ENCODE measurements at places on chromosomes 4 and X. TPM values are rescaled to one million over a fixed set of nuclear protein-coding genes. Genes with fewer than 3 reads are reported as not detected.

MXRA5 gene
- not detected for total RNA-seq

REPS2 gene
- total RNA-seq, result not detected

ELOVL6 gene
- total RNA-seq, result 14.5 TPM

ADGRL3 gene
- total RNA-seq, result not detected

ZNF630 gene
- total RNA-seq, result 0.33 TPM

DNA sequence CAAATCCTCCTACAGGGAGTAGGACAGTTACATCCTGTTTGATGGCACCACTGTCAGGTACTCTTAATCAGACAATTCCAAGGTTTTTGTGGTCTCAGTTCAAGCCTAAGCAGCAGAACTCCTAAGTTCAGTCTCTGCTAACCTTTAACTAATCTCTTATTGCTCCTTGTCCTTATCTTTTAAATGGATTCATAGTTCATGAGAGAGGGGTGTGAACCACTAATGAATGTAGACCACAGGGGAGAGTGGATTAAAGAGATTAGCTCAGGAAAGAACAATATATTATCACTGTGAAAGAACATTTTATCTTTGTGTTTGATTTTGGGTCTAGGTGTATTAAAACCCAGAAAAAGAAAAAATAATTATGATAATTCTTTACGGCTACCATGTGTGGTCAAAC, 168.9 kb downstream of the DCK start:
- no peaks in the 10 kb centered on the region for H3K36me3 ChIP-seq
- no peak overlapping the region for H3K4me3 ChIP-seq
- no peak overlapping the region for H3K27ac ChIP-seq

DNA sequence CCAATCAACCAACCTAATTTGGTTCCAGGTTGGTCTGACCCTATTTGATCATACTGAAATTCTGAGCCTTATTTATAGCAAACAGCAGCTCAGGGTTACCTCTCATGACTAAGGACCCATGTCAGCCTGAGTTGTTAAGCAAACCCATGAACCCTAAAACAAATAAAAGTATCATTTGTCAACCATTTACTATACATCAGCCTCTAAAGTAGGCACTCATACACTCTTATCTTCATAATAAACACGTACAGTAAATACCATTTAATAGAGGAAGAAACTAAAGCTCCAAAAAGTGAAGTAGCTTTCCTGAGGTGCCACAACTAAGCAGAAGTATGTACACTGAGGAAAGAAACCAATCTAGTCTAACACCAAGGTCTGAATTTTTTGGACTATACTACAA, 25.2 kb downstream of the MANBA start:
- H3K27ac ChIP-seq, result no peak overlapping the region
- H3K4me1 ChIP-seq, result peaks cover 12% of the 10 kb centered on the region
- H3K4me3 ChIP-seq, result no peak overlapping the region

DNA sequence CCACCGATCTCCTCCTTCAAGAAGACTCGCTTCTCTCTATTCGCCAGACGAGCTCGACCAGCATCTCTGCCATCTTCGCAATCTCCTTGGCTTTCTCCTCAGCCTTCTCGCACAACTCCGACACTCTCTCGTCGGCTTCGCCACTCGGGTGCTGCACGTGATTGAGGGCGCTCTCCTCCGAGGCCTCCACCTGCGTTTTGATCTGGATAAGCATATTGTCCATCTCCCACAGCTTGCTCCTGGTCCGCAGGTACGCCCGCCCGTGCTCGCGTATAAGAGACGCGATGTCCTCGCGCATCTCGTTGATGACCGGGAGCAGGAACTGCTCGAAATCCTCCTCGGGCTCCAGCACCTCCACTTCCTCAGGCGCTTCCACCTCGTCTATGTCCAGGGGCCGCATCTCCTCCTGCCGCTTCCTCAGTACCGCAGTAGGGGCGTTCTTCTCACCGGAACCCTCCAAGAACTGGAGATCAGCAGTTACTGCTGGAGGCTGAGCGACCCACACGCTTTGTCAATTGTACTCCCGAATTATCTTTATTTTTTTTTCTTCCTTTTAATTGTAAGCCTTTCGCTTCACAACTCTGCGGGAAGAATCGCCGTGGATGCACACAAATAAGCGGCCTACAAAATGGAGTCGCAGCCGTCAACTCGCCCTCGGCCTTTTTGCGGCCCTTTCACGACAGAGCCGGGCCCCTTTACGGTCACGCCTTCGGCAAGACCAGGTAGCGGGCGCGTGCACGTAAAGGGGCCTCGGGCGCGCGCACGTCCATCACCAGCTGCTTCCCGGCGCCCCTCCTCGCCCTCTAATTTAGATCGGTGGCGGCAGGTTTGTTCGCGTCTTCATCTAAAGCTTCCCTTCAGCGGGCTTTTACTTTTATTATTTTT, at the start of gene MRFAP1L1:
TSS of gene MRFAP1L1 (minus strand) at position 636 of the 885 bp plus-strand sequence. CDS start at position 400, 236 bp downstream.
- peaks cover 51% of the 10 kb centered on the region for H3K4me1 ChIP-seq
- H3K27ac ChIP-seq, result peak within 1 kb of the TSS; percentile 97
- no peaks in the 10 kb centered on the region for H3K27me3 ChIP-seq
- H3K36me3 ChIP-seq, result peaks cover 41% of the 10 kb centered on the region
- H3K4me3 ChIP-seq, result peak within 1 kb of the TSS; percentile 95

DNA sequence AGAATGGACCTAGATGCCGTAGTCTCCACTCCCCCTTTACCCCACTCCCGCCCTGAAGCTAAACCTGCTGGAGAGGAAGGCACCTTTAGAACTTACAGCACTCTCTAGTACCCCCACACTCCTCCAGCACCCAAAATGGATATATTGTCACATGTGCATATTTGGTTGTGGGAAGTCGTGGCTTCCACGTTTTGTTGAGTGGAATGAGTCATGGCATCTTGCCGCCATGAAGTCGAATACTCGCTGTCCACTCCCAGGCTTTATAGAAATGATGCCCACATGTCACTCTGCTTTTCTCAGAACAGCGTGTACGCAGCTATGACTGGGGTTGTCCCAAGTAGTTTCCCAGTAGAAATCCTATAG, 545 bp downstream of the ABCE1 start:
- peaks cover 33% of the 10 kb centered on the region for H3K36me3 ChIP-seq
- peak; percentile 84 for DNase-seq
- H3K4me1 ChIP-seq, result peaks cover 23% of the 10 kb centered on the region
- peak overlapping the region; percentile 99 for H3K27ac ChIP-seq

DNA sequence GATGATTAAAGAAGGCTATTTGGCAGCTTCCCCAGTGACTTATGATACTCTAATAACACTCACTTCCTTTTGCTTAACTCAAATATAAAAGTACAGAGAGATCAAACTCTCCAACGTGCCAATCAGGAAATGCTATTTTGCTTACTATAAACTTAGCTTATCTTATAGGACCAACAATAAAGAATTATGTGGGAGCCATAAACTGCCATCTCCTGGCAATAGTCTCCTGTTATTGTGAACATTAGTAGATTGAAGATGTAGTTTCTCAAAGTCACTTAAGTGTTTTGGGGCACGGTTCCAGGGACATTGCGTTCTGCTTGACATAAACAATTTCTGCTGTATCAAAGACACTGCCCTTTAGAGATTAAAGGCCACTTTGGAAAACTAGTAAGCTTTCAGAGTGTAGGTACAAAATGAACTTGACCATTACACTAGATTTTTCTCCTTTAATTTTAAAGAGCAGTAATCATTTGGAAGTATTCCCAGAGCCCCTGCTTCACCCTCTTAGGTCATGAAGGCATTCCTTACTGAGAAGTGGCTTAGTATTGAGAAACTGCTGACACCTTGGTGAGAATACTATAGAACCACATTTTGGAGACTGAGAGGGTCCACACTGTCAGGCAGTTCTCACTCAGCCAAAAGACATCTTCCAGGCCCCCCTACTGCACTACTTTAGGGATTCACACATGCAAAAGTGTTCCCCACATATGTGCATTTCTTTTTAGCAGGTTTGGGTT, 51.9 kb downstream of the MAOA start:
- H3K27ac ChIP-seq, result no peak overlapping the region
- no peaks in the 10 kb centered on the region for H3K27me3 ChIP-seq
- H3K4me1 ChIP-seq, result no peaks in the 10 kb centered on the region
- no peak for DNase-seq
- H3K4me3 ChIP-seq, result no peak overlapping the region
- H3K36me3 ChIP-seq, result no peaks in the 10 kb centered on the region

DNA sequence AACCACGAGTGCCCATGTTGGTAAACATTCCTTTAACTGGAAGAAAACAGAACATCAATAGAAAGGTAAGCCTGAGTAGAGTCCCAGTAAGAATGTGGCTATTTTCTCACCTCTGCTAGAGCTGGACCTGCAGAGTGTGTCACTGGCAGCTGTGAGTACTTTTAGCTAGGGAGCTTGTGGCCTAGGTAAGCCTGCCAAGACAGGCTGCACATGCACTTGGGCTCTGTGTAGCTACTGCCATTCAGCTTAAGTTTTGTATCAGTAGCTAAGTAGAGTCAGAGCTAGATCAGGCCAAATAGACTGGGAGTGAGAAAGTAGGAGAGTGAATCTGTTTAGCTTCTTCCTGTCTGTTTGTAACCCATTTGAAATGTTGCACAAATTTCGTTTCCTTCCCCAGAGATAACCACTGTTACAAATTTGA, 35.3 kb downstream of the RBPJ start:
- peaks cover 15% of the 10 kb centered on the region for H3K36me3 ChIP-seq
- peaks cover 25% of the 10 kb centered on the region for H3K4me1 ChIP-seq
- no peaks in the 10 kb centered on the region for H3K27me3 ChIP-seq
- peak; percentile 65 for DNase-seq
- no peak overlapping the region for H3K4me3 ChIP-seq

GRCh38 chrX:17298564-17298963, 76.4 kb upstream of the NHS start:
- no peaks in the 10 kb centered on the region for H3K36me3 ChIP-seq
- no peaks in the 10 kb centered on the region for H3K4me1 ChIP-seq
- no peak overlapping the region for H3K4me3 ChIP-seq
- no peaks in the 10 kb centered on the region for H3K27me3 ChIP-seq
- no peak for DNase-seq
- no peak overlapping the region for H3K27ac ChIP-seq

- H3K27ac ChIP-seq, result no peak overlapping the region
- H3K4me1 ChIP-seq, result no peaks in the 10 kb centered on the region
- H3K4me3 ChIP-seq, result no peak overlapping the region
- no peak for DNase-seq
Measured at GRCh38 chrX:12308420-12308819, 170.1 kb downstream of the FRMPD4 start.

- DNase-seq, result no peak
- no peak overlapping the region for H3K4me3 ChIP-seq
- no peaks in the 10 kb centered on the region for H3K4me1 ChIP-seq
- no peaks in the 10 kb centered on the region for H3K27me3 ChIP-seq
- no peaks in the 10 kb centered on the region for H3K36me3 ChIP-seq
- H3K27ac ChIP-seq, result no peak overlapping the region
Measured at GRCh38 chrX:125678258-125678657, 358.6 kb downstream of the TEX13C start.
